ENCODE measurements at places on chromosomes 13 and 19.

- DNase-seq = no peak
These were observed 10.6 kb upstream of the LRRC25 start for GRCh38 chr19:18408053-18408476.

DNA sequence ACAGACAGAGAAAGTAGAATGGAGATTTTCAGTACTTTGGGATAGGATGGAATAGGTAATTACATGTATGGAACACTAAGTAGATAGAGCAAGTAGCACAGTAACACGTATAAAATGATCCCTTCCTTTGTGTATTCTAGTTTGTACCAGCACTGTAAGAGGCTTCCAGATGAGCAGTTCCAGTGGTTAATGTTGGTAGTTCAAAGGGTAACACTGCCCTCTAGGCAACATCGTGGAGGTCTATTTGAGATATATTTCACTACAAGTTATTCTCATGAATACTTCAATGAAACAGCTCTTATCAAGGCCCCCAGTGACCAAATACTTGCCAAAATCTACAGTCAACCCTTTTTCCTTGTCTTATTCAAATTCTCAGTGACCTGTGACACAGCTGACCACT lies 13.5 kb upstream of the ZNF563 start:
- DNase-seq = no peak

- DNase-seq = no peak
These were observed 491.2 kb downstream of the GPC5 start for GRCh38 chr13:91889641-91890040.

GRCh38 chr19:7682175-7682855 lies 1.7 kb downstream of the TRAPPC5 start:
- DNase-seq = no peak

- DNase-seq = no peak
These were observed 30.9 kb downstream of the POU4F1 start for GRCh38 chr13:78572459-78572858.

DNA sequence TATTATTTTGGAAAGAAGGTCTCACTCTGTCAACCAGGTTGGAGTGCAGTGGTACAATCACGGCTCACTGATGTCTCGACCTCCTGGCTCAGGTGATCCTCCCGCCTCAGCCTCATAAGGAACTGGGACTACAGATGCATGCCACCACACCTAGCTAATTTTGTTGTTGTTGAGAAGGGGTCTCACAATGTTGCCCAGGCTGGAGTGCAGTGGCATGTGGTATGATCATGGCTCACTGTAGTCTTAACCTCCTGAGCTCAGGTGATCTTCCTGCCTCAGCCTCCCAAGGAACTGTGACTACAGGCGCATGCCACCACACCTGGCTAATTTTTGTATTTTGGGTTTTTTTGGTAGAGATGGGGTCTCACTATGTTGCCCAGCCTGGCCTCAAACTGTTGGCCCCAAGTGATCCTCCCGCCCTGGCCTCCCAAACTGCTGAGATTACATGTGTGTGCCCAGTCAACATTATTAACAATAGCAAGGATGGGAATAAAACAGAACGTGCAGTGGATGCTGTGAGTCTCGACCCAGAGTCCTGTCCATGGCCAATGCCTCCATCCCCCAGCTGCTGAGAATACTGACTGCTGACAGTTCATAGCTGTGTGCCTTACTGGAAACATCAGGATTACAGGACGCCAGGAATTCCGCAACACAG lies 5.4 kb upstream of the MBD3L3 start:
- no peak for DNase-seq

DNA sequence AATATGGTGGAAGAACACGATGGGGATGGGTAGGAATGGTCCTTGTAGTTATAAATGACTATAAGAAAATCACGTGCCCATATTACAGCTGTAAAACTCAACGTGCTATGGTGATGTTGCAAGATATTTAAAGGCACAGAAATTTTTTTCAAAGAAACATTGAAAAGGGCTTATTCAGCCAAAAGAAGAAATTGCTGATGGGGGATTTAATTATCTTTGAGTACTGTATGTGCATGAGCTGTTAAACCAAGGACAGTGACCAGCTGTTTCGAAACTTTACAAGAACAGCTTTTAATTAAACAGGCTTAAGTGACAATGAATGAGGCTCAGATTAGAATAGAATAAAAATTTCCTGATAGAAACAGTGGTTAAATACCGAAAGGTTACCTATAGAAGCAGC lies 339.0 kb downstream of the HS6ST3 start:
- no peak for DNase-seq

DNA sequence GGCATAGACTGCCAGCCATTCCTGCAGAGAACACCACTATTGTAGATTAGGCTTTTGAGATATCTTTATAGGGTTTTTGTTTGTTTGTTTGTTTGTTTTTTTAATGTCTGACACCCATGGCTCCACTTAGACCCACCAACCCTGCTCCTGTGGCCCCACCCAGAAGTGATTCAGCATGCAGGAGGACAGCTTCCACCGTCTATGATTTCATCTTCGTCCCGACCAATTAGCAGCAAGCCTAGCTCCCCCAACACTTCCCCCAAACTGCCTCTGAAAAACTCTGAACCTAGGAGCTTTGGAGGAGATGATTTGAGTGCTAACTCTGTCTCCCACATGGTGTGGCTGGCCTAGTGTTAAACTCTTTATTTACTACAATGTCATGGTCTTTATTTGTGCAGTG lies 108.3 kb upstream of the RXFP2 start:
- peak; percentile 54 for DNase-seq
